ENCODE measurements at places on chromosomes 1 and 21.

- DNase-seq = no peak
Measured at GRCh38 chr1:188228623-188229022, 1399.9 kb downstream of the PLA2G4A start.

GRCh38 chr1:101996825-101997465, at the start of gene OLFM3:
Gene OLFM3 (minus strand): TSS chr1:101996926.
- DNase-seq = no peak

DNA sequence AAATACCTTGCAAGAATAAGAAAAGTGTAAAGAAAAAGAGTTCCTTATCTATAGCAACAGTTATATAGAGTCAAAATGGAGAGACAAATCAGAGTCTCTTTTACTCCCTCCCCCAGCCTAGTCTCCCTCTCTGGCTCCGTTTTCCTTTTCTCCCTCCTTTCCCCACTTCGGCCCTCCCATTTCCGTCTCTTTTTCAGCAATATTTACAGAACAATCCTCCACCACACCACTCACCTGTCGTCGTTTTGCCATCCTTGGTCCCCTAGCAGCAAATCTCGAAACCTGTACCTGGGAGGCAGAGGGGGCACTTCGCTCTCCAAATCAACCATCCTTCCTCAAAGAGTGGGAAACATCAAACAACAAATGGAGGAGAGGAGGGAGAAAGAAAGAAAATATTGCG, 259 bp downstream of the KCNT2 start:
- no peak for DNase-seq

- DNase-seq = no peak
Measured at GRCh38 chr1:206577626-206578025, 34.6 kb downstream of the EIF2D start.

GRCh38 chr1:70084314-70084915, 121.0 kb downstream of the LRRC40 start:
- no peak for DNase-seq

GRCh38 chr21:39020751-39021477, 162.3 kb downstream of the PSMG1 start:
- no peak for DNase-seq

- DNase-seq = no peak
Measured at GRCh38 chr1:192476802-192477298, 98.7 kb upstream of the RGS1 start.

GRCh38 chr1:204316164-204316563, 43.6 kb downstream of the PLEKHA6 start:
- no peak for DNase-seq

- no peak for DNase-seq
Measured at GRCh38 chr1:192747301-192747700, 61.5 kb upstream of the RGS2 start.

- DNase-seq = no peak
Measured at GRCh38 chr1:7922301-7922700, 18.3 kb downstream of the TNFRSF9 start.

GRCh38 chr1:99535470-99536164, 110.3 kb upstream of the PALMD start:
- DNase-seq = no peak

DNA sequence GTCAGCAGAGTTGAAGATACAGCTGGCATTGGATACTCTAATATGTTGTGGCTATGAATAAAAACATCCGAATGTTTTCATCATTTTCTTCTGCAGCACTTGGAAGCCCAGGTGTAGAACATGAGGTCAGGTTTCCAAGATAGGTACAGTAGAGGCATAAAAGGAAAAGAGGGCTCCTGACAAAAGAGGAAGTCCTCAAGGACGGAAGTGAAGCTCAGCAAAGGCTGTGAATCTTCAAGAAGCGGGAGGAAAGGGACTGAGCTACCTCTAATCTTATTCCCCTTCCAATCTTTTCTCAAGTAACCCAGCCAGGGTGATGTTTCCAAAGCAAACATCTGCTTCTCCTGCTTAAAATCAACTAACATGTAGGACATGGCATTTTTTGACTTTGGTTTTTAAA, 4.4 kb upstream of the PIK3C2B start:
- no peak for DNase-seq

DNA sequence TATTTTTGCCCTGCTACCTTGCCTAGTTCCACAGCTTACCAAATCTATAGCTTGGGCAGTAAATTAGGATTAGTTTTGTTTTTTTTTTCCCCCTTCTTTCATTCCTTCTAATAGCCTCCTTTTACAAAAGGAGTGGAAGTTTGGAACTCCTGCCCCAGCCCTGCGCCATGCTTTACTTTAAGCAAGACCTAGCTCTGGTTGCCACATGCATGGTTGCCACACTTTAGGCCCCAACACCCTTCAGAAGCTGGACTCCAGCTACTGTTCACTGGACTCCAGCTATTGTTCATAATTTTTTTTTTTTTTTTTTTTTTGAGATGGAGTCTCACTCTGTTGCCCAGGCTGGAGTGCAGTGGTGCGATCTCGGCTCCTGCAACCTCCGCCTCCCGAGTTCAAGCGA, 115.8 kb downstream of the NR5A2 start:
- no peak for DNase-seq

DNA sequence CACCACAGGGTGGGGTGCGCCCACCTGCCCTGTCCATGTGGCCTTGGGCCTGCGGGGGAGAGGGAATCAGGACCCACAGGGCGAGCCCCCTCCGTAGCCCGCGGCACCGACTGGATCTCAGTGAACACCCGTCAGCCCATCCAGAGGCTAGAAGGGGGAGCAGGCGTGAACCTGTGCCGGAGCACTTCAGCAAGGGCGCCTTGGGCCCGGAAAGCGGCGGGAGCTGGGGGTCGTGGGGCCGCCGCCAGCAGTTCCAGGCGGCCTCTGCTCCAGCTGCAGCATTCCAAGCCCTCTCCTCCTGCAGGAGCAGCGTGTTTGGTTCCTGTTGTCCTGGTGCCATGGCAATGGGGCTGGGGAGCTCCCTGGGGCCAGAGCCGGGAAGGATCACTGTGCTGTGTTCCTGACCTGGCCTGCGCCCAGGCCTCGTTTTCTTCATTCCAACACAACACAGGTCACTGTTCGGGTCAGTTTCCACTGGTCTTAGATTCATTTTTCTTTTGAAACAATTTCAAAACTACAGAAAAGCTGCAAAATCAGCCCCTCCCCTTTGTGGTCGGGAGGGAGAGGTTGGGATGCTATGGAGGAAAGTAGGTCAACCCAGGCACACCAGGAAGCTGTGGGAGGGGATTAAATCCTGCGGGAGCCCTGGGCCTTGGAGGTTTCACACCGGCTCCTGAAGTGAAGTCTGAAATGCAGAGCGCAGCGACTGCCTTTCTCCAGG, 18.8 kb downstream of the SLX9 start:
- DNase-seq = no peak

GRCh38 chr1:152110365-152110859, 4.8 kb downstream of the TCHH start:
- DNase-seq = no peak

- no peak for DNase-seq
Measured at GRCh38 chr1:97144527-97144926, 422.9 kb downstream of the PTBP2 start.

DNA sequence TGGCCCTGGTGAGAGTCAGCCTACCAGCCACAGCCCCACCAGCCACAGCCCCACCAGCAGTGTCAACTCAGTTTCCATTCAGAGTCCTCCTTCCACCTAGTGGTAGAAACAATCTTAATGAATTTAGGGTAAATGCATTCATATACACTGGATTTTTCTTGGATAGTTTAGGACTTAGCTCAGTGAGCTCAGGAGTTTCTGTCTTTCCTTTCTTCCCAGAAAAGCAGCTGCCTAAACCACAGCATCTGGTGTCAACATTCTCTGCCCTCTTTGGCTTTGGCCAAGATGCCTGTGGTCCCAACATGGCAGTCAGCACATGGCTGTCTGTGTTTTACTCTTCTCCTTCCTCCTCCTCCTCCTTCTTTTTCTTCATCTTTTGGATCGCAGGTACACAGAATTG, 94.0 kb downstream of the CLIC6 start:
- DNase-seq = no peak

- no peak for DNase-seq
Measured at GRCh38 chr1:61825393-61825792, 83.1 kb downstream of the PATJ start.

- no peak for DNase-seq
Measured at GRCh38 chr1:153805042-153805745, 30.0 kb downstream of the SLC27A3 start.

GRCh38 chr1:81805537-81806431, 5.0 kb downstream of the ADGRL2 start:
- DNase-seq = no peak

GRCh38 chr1:231670755-231671154, 44.2 kb downstream of the DISC1 start:
- no peak for DNase-seq

- no peak for DNase-seq
Measured at GRCh38 chr1:119181218-119181617, 40.8 kb upstream of the WARS2 start.

- DNase-seq = no peak
Measured at GRCh38 chr1:206873603-206874188, 8.3 kb downstream of the IL20 start.

- DNase-seq = peak; percentile 16
Measured at GRCh38 chr1:100354971-100355394, 2.7 kb downstream of the CDC14A start.

Measured in NCI-H187 (cell line).